Activated CD4-positive, alpha-beta T cell treated with anti-CD3 and anti-CD28 coated beads, Interleukin-2, amount 50 U/mL, for 4 hours (primary cell): ENCODE measurements at places on chromosomes 5 and 9.

- DNase-seq: peak; percentile 72
Observed at GRCh38 chr5:180784497-180785097, 18.0 kb downstream of the MGAT1 start.

- no peak for DNase-seq
Observed at GRCh38 chr9:135216236-135216635, 128.8 kb downstream of the OLFM1 start.

DNA sequence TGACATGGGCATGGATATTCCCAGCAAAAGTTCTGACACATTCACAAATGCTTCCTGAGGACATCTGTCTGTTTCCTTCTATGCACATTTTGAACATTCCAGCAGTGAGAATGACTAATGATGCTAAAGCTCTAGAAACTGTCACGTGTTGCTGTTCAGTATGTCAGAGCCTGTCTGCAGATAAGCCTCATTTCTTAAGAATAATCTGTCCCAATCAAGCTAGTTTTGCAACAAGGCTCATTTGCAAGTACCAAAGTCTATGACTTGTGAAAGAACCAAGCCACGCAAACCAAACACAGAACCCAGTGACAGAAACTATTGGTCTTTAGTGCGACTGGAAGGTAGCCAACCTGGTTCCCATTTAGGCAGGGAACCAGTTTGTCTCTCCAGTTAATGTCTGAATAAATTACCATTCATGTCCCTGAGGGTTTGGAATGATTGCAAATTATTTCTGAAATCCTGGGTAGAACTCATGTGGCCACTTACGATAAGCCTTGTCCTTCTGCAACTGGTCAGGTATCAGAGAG, 178.5 kb downstream of the C9orf152 start:
- no peak for DNase-seq

DNA sequence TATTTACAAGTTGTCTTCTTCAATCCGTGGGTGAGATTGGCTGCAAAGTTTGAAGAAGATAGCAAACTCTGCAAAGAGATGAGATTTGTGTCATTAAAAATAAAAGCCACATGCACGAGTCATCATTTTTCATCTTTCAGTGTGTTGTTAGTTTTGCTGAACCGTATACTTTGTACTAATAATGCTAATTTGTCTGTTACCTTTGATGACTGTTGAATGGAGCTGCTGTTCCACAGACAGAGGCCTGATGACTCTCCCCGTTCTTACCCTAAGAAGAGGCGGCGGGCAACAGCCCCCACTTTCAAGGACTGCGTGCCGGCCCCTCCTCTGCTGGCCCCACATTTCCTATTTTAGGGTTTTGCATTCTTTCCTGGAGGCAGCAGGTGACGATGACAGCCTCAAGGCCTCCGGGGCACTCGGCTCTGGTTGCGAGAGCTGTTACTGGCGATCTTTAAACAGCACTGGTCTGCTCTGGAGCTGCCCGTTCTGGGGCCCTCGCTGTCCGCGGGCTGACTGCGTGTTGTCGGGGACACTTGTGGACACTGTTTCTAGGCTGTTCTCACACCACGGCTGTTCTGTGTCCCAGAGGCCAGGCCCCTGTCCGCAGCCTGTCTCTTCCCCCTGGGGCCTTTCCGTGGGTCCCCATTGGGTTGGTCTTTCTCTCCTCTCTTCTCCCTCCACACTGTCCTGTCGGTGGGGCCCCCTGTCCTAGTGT, 35.1 kb downstream of the NDUFS6 start:
- DNase-seq: no peak

GRCh38 chr9:96484521-96484931, 34.6 kb downstream of the HABP4 start:
- DNase-seq: no peak

DNA sequence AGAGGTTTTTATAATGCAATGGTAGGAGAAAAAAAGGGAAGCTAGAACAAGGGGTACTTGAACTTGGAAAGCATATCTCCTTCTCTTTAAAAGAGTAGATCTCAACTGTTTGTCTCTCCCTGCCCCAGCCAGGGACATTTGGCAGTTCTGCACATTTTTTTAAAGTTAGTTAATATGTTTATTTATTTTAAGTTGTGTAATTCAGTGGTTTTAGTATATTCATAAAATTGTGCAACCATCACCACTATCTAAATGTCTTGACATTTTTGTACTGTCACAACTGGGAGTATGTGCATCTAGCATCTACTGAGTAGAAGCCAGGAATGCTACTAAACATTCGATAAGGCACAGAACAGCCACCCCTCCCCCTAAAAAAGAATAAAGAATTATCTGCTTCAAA, 103.5 kb upstream of the DPYSL3 start:
- DNase-seq: no peak
